ENCODE measurements at places on chromosomes 11 and 22. TPM values are rescaled to one million over a fixed set of nuclear protein-coding genes. Genes with fewer than 3 reads are reported as not detected.

DNA sequence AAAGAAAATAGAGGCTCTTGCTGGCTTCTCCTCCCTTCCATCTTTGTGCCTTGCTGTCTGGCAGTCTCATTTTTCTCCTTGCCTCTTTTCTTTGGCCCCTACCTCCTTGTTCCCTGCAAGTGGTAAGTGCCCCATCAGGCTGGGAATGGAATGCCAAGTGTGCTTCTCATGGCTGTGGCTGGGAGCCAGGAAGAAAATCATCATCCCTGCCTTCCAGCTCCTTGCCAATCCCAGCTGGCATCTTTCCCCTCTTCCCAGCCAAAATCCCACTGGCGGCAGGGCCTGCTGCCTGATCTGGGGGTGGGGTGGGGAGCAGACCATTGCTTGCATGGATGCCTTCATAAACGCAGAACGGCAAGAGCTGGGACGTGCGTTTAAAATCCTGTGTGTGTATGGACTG, 27.0 kb upstream of the SLC25A18 start:
- peak; percentile 55 for DNase-seq

The CCDC89 gene
- 2.2 TPM for polyA plus RNA-seq

The APOL4 gene
- polyA plus RNA-seq = 21.0 TPM

DNA sequence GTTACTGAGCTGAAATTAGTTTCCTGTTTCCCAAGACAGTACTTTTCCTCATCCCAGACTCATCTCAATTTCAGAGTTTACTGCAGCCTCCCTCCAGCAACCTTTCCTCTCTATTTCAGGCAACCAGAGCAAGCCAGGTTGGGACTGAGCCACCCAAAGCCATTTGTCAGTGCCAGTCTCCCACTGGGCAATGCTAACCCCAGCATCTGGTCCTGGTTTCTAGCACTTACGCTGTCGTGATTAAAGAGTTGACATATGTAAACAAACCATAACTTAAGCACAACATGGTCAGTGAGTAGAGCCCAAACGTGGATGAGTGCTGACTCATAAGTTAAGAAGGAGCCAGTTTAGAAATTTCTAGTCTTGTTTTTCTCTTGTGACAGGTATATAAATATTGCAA, 119.6 kb upstream of the BLID start:
- peak; percentile 48 for DNase-seq

DNA sequence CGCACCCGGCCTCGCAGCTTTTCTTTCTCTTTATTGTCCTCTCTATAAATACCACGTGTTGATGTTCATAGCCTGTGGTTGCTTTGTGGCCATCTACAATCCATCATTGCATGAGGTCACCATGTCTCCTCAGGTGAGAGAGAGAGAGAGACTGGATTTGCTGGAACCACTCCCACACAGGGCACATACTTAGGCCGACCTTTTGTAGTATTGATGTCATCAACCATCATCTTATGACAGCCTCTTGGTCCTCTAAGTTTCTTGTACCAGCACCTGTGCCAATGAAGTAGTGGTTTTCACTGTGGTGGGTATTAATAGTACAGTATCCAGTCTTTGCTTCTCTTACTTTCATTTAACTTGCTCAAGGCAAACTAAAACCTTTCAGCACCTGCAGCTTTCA, 22.8 kb upstream of the P2RY6 start:
- DNase-seq = no peak

DNA sequence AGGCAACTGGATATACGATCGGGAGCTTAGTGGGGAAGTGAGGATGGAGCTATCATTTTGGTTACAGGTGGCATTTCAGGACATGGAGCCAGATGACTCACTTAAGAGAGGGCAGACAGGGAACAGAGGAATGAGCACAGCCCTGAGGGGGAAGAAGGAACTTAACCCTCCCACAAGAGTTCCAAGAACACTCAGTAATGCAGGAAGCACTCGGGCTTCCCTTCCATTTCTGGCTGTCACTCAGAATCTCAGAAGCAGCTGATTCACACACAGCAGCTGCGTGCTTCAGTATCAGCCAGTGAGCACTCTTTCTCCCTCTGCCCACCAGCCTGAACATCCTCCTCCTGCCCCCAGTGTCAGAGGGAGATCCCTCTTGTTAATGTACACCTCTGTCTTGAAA, 34.8 kb downstream of the EFCAB6 start:
- peak; percentile 39 for DNase-seq

The PIK3IP1 gene
- 3.7 TPM for polyA plus RNA-seq

The NEFH gene
- polyA plus RNA-seq = 4.0 TPM

- DNase-seq = no peak
Measured at GRCh38 chr11:115872416-115872815, 368.2 kb upstream of the CADM1 start.

GRCh38 chr11:76523786-76524436, 79.1 kb downstream of the EMSY start:
- DNase-seq = no peak

GRCh38 chr11:3022300-3022967, 30.3 kb upstream of the NAP1L4 start:
- peak; percentile 59 for DNase-seq

DNA sequence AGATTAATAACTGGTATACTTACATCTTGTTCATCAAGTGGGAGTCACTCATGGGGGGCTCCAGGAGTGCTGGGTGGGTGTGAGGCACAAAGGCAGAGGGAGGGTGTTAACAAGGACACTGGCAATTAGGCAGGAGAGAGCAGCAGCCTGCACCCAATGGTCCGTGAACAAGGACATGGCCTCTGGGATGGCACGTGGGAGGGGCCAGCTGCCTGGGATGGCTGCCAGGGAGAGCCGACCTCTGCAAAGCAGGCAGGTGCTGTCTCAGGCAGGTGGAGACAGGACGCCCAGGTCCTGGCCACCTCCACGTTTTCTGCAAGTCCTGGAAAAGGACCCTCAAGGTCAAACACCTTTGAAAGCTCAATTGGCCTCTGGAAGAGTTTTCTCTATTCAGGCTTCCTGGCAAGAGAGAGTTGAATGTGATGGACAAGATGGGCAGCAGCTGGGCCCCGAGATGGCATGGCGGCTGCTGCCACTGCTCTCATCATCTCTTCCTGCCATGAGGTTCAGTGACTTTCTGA, 257.1 kb downstream of the BUD13 start:
- DNase-seq = no peak

- DNase-seq = no peak
Measured at GRCh38 chr11:12168114-12168513, 57.7 kb downstream of the MICAL2 start.

GRCh38 chr11:61793083-61793828, 545 bp downstream of the FEN1 start:
- DNase-seq = no peak

DNA sequence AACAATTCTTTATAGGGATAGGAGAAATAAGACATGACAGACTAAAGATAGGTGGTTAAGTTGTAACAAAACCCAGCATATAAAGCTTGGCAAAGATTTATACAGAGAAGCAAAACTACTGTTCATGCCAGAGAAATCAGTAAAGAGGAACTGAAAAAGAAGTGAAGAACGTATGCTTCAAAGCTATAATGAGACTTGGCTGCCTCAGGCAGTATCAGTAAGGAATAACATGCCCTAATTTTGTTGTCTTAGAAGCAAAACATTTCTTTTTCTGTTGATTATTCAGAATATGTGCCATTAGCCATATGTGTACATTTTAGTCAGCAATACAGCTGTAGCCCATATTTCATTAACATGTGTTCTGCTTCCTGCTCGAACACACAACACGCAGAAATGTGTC, 403.2 kb downstream of the NELL1 start:
- no peak for DNase-seq

- DNase-seq = no peak
Measured at GRCh38 chr11:15238856-15239255, 124.1 kb downstream of the INSC start.

The RIBC2 gene
- polyA plus RNA-seq = 1.6 TPM

DNA sequence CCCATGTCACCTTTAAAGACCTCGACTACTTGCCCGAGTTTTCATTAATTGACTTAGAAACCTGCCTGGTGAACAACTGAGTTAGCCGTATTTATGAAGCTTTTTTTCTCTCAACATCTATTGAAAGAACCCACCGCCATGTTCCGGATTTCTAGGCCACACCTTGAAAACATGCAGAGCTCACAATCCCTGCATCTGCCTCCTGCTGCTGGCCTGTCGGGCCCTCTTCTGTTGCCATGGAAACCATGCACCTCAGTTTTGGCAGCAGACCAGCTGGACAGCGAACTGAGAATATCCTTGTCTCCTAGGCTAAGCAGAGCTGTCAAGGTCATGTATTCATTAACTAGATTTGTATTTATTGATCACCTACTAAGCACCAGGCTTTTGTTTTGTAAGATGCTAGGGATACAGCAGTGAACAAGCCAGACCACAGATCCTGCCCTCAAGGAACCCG, 4.3 kb upstream of the PATZ1 start:
- DNase-seq = no peak

DNA sequence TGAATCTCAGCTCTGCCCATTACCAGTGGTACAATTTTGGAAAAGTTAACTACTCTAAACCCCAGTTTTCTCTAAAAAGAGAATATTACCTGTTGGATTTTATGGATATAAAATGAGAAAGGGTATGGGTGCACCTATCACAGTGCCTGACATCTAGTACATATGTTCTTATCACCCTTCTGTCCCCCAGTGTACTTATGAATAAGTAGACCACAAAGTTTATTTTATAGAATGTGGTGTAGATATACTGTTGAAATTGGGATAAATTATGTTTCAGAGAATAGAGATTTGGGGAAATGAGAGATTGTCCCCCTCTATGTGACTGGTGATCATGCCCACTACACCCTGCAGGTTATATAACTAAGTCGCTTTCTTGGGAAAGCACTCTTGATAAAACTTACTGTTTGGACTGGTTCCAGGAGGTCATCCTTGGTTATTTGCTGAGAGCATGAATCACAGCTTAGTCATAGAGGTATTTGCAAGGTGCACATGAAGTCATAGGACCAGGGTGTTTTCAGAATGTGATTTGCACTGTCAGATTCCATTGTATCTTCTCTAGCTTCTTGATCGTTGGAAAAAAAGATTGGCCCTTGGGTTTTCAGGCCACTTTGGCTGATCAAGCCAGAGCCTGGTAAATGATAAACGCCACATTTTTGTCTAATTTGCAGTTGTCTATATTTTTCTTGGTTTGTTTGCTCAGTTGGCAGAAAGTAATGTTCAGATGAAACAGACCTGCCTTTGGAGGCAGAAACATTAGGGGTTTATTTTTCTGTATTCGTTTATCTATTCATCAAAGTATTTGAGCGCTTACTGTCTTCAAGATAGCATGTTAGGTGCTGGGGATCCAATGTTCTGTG, 21.3 kb downstream of the STX3 start:
- no peak for DNase-seq

GRCh38 chr11:8068605-8069221, 12.3 kb upstream of the TUB start:
- DNase-seq = peak; percentile 85

DNA sequence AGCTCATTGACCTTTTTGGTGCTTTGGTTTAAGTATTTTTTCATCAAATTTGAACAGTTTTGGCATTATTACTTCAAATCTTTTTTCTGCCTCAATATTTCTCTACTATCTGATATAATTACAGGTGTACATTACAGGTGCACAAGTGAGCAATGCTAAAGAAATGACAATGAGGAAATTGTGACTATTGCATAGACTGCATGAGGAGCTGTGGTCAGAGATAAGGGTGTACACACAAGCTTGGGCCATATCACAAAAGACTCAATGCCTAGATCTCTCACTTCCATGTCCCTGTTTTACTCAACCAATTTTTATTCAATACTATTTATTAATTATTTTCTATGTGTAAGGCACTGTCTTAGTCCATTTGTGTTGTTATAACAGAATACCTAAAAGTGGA, 251.0 kb upstream of the UBASH3B start:
- DNase-seq = no peak

DNA sequence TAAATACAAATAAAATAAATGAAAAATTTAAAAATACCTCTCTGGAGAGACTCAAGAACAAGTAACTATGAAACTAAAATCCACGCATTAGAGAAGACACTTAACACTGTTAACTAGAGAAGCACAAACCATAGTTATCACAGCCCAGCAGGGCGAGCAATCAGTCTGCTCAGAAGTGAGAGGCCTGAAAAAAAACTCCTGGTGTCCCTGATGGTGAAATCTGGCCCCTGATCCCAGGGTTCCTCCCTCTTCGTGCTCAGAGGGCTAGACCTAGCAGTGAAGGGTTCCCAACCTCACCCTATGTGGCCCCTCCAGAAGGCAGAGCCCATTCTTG, 49.7 kb upstream of the VPREB1 start:
- DNase-seq = no peak

DNA sequence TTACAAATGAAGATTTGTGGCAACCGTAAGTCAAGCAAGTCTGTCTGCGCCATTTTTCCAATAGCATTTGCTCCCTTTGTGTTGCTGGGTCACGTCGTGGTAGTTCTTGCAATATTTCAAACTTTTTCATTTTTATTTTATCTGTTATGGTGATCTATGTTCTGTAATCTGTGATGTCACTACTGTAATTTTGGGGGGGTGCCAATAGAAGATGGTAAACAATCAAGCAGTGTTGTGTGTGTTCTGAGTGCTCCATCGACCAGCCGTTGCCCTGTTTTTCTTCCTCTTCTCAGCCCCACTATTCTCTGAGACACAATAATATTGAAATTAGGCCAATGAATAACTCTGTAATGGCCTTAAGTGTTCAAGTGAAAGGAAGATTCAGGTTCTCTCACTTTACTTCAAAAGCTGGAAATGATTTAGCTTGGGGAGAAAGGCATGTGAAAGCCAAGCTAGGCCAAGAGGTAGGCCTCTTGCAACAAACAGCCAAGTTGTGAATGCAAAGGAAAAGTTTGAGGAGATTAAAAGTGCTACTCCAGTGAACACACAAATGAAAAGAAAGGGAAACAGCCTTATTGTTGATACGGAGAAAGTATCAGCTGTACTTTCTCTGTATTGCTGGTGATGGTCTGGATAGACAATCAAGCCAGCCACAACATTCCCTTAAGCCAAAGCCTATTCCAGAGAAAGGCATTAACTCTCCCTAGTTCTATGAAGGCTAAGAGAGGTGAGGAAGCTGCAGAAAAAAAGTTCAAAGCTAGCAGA, 7.5 kb downstream of the ZC3H12C start:
- no peak for DNase-seq

DNA sequence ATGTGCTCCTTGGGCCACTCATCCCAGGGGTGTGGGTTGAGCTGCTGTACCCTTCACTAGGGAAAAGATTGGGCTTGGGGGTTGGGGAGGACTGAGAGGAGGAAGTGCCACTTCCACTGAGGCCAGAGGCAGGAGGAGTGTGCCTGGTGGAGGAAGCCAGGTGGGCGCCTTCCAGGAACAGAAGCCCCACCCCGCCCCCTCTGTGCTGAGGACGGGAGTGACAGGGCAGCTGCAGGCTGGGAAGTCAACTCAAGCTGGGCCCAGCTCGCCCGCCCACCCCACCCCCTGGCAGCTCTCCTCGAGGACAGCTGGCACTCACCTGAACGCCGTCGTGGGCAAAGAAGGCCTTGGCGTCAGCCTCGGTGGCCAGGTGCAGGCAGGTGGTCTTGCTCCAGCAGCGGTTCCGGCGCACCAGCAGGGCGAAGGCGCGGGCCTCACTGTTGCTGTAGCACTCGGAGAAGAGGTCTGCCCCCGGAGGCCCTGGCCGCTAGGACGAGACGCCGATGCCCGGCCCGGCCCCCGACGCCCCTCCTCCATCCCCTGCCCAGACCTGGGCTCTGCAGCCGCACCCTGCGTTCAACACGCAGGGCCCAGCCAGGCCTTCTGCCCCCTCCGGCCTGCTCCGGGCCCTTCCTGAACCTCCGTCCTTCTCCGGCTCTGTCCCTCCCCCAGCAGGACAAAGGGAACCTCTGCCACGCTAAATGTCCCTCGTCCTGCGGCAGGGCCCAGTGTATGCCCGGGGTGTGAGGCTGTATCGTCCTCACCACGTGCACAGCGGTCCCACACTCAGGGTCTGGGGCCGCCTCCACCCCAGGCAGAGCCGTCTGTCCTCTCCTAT, 13.4 kb downstream of the TSSC4 start:
- no peak for DNase-seq

Data from muscle of leg (tissue), 16 donors.